G401 (cell line): ENCODE measurements at places on chromosomes 6 and 20. TPM values are rescaled to one million over a fixed set of nuclear protein-coding genes. Genes with fewer than 3 reads are reported as not detected.
A peak's percentile ranks its signal among the peaks of the same experiment; 100 is the strongest.

GRCh38 chr20:15603978-15604805 is 969.1 kb downstream of the KIF16B start:
- peak; percentile 30 for DNase-seq

GRCh38 chr6:71298459-71298858 is 9.8 kb downstream of the OGFRL1 start:
- DNase-seq = no peak

MLN gene
- total RNA-seq = 2.5 TPM in 1 of 2 replicates, not detected in the other

DNA sequence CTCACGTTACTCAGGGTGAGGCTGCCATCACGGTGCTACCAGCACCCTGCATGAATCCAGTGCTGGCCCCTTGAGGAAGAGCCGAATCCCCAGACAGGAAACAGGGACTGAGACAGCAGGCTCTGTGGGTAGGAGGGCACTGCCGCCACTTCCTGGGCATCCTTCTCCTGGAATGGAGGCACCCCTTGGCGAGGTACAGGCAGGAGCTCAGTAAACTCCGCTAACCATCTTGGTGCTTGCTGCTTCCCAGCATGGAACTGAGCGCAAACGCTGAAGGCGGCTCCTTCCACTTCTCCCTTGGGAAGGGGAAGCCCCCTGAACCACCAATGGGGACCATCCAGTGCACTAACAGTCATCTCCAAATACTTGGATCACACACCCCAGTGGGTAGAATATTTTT is 13.5 kb upstream of the CCDC167 start:
- no peak for DNase-seq

DNA sequence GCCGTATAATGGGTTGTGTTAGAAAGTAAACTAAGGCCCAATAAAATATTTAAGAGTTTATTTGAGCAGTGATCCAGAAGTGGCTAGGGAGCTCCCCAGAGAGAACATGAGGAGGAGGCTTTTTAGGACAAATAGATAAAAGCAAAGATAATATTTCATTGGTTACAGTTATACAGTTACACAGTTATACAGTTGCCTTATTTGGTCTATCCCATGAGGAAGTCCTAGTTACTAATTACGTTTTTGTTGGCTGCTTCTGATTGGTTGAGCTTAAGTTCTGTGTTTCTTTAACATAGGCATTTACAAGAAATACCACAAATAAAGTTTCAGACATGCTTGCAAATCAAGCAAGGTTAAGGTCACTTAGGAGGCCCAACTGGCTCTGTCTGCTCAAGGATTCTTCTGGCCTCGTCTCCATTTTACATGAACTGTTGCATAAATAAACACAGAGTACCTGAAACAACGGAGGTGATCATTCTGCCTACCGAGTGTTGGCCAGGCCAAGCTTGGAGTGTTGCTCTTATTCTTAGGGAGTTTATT is 7.0 kb downstream of the UBD start:
- peak; percentile 61 for DNase-seq

- DNase-seq = peak; percentile 84
These were observed 76.2 kb downstream of the LYRM2 start for GRCh38 chr6:89562093-89562973.

DNA sequence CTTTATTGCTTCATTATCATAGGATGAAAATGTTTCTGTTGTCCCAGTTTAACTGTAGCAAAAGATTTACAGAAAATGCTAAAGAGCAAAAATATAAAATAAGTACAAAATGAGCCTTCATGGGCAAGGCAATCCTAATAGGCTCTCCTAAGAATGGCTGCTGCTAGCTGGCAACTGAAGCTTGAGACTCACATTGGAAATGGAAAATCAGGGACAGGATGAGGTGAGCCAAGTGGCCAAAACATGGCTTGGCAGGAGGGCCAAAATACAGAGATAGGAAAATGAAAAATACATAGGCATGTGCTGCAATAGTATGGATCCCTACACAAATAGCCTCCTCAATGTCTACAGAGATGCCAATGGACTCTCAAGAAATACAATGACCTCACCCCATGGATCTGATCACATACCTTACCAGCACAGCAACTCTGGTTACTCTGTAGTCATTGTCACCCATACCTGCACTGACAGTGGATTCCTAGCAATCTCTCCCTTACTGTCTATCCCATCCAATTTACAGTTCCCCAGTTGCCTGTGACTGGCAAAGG is 105.4 kb downstream of the DST start:
- peak; percentile 26 for DNase-seq

- no peak for DNase-seq
These were observed 84.4 kb upstream of the HDAC2 start for GRCh38 chr6:114055349-114055748.

- DNase-seq = no peak
These were observed 230.8 kb downstream of the CD83 start for GRCh38 chr6:14348389-14348788.

GRCh38 chr6:169960886-169961611 is 209.6 kb downstream of the ERMARD start:
- DNase-seq = no peak

GRCh38 chr6:149032599-149033405 is 284.7 kb upstream of the TAB2 start:
- DNase-seq = no peak

- no peak for DNase-seq
These were observed 36.5 kb downstream of the MAFB start for GRCh38 chr20:40652441-40652987.

DNA sequence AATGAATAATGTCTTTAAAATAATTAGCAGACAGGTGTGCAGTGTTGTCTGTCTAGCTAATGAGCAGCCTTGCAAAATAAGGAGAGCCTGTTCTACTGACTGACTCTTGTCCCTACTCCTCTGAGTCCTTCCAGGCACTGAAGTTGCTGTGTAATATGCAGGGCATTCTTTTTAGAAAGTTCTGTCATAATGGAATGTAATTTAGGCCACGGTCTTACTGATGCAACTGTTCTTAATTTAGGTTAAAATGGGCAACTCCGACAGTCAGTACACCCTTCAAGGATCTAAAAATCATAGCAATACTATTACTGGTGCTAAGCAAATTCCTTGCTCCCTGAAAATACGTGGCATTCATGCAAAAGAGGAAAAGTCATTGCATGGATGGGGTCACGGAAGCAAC is 133.9 kb downstream of the TIAM2 start:
- DNase-seq = no peak

AVP gene
- not detected in 2 replicates for total RNA-seq

DNA sequence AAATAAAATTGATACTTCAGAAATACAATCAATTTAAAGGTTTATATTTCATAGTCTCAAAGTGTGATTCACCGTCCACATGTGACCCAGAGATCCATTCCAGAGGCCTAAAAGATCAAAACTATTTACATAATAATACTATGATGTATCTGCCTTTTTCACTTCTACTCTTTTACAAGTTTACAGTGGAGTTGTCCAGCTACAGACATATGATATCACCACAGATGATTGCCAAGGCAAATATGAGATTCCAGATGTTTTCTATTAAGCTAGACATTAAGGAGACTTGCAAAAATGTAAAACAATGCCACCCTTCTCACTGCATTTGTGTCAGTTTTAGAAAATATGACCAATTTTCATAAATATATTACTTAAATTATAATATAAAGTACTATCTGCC is 443.7 kb downstream of the GJA1 start:
- no peak for DNase-seq

DNA sequence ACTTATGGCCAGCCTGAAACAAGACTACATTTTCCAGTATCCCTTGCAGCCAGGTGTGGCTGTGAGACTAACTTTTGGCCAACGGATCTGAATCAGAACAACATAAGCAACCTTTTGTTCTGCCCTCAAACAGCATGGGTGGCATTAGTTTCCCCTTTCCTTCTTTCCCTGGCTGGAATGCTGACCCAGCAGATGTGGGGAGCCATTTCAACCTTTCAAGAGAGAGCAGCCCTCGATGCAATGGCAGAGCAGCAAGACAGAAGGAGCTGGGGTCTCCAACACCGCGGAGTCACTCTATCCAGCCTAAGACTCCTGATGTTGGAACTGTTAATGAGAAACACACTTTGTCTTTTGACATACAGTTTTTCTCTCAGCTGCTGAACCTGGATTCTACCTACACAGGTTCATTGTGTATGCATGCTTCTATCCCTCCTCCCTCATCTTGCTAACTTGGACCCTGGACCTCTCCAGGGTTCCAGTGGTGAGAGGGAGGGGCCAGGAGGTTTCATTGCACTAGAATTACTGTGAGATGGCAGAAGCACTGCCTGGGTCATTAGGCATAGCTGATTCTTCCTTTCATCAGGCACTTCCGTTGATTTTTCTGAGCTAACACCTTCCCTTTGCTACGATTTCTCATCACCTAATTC is 28.8 kb upstream of the DDR1 start:
- DNase-seq = no peak

HLA-DRB1 gene
- total RNA-seq = not detected in 2 replicates

DNA sequence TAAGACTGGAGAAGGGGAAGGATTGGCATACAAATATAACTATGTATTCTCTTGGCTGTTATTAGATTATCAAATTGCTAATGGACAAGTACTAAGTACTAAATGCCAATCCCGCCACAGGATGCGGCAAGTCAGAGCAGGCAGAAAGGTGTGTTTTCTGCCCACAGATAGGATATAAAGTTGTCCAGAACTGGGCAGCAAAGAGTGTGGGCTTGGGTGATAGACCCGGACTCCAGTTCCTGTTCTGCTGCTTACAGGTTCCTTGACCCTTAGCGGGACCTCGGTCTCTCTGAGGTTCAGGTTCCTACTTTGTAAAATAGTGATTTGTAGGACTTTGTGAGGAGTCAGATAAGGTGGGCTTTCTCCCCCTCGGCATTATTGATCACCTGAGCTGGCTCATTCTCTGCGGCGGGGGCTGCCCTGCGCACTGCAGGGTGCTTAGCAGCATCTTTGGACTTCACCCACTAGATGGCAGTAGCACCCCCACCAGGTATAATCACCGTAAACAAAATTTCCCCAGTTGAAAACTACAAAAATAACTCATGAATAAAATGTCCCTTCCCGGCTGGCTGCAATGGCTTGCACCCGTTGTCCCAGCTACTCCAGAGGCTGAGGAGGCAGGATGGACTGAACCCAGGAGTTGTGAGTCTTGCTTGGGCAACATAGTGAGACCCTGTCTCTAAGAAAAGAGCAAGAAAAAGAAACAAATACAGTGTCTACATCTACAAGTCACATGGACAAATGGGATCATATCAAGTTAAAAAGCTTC is 193.1 kb downstream of the DOK5 start:
- DNase-seq = no peak

DNA sequence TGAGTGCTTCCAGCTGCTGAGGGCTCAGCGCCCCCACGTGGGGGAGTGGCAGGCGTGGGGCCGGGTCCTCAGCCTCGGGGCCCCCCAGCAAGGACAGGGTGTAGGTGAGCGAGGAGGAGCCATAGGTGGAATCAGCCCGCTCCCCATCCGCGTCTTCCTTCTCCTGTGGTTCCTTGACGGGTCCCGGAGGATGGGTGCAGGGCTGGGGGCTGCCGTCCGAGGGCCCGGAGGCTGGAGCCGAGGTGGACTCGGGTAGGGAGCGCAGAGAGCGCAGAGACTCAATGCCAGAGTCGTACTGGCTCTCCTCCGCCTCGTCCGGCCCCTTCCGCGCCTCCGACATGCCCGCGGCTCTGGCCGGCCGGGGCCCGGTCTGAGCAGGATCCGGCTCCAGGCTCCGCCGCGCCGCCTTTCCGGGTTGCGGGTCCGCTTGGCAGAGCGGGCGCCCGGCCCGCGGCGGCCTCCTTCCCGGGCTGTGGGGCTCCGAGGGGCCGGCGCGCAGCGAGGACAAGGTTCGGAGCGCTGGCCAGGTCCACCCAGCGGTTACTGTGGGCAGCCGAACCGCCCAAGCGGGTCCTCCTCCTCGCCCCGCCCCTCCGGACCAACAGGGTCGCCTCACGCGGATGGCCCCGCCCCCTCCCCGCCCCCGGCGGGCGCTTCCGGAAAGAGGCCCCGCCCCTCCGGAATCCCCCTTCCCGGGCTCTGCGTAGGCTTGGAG is at the start of gene NFKBIE:
TSS of gene NFKBIE (minus strand) at position 545 of the 715 bp plus-strand sequence. CDS start at position 340, 205 bp downstream.
- DNase-seq = peak; percentile 88

GRCh38 chr6:4344317-4344899 is 209.0 kb upstream of the ECI2 start:
- DNase-seq = no peak

DNA sequence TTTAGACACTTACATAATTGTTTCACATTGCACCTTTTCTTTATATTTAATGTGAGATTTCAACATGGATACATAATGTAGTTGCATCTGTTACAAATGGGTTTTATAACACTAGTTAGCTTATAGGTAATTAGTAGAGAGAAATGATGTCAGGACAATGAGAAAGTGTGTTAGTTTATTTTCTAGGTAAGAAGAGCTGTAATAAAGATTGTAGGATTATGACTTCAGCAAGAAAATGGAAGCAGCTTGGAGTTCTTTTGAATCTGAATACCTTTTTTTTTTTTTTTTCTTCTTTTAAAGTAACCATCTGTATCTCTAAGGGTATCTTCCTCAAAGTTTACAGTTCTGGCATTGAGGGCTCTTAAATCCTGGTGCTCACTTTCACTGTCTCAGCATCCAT is 35.3 kb downstream of the CD2AP start:
- no peak for DNase-seq

- DNase-seq = no peak
These were observed 88.6 kb downstream of the MRPL14 start for GRCh38 chr6:44038543-44039065.

DNA sequence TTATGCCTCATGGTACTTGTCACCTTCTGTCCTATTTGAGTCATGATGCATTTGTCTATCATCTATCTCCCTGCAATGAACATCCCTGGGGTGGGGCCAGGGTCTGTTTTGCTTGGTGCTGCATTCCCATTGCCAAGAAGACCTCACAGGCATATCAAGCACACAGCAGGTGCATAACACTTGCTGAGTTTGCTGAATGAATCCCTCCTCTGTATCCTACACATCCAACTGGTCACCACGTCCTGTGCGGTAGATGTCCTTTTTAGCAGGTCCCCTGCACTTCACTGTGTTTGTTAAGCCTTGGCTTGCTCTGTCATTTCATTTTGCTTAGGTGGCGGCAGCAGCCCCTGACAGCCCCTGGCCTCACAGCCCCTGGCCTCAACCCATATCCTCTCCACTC is 214.8 kb upstream of the RNF24 start:
- no peak for DNase-seq

PPIL6 gene
- total RNA-seq = 2.8 and 4.2 TPM in 2 replicates

TPBG gene
- 4.6 and 6.7 TPM in 2 replicates for total RNA-seq

SLC17A3 gene
- not detected in 2 replicates for total RNA-seq

DNA sequence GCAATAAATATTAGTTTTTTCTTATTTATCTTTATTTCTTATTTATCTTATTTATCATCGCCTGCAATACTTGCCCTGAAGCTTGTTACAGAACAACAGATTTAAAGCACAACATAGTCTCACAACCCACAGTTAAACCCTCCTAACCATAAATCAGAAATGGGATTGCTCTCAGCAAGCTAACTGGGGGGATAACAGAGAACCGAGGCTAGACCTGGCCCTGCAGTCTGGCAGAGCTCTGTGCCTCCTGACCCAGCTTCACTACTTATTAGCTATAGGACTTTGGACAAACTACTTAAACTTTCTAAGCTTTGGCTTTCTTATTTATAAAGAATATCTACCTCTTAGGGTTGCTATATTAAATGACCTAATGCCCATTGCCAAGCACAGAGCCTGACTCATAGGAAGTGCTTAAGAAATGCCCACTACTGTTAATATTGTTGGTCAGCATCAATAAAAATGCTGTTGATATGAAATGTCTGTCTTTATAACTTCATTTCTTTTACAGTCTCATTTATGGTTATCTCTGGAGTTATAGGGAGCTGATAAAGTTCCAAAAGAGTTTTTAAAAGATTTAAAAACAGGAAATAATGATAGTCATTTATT is 87.9 kb upstream of the BEND6 start:
- no peak for DNase-seq
